NCI-H460 (cell line): ENCODE measurements at places on chromosomes 7 and 10. TPM values are rescaled to one million over a fixed set of nuclear protein-coding genes. Genes with fewer than 3 reads are reported as not detected.

- no peak for DNase-seq
Observed at GRCh38 chr10:61923210-61923949, 21.9 kb downstream of the ARID5B start.

DNA sequence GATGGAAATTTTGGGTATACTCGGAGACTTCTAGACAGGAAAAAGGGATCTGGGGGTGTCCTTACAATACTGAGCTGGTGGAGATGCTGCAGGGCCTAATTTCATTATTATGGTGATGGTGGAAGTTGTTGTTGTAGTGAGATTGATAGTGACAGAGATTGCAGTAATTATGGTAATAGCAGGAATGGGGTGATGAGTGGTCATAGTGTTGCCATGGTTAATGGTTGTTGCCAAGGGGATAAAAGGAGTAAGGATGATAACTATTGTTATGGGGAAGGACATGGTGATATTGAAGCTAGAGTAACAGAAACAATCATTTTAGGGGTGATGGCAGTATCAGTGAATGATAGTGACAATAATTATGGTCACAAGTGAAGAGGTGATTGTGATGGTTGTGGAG lies 27.1 kb upstream of the LBX1 start:
- DNase-seq = no peak

DNA sequence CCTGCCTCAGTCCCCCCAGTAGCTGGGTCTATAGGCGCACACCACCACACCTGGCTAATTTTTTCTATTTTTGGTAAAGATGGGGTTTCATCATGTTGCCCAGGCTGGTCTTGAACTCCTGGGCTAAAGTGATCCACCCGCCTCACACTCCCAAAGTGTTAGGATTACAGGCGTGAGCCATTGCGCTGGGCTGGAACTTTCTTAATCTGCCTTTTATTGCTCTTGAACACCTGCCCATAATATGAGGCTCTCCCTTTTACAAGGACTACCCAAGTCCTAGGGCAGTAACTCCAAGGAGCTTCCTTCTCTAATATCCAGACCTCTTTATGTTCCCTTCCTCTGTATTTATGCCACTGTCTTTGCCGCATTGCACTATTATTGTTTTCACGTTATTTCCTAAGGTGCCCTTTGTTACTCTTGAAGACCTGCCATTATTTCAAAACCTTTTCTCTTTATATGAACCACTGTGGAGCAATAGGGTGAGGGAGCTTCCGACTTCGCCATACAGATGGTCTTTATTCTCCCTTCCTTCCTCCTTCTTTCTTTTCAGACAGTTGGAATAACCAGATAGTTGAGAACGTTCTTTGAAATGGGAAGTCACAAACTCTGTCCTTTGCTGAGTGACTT lies 36.3 kb upstream of the TCF7L2 start:
- no peak for DNase-seq

H2BK1 gene
- not detected in 2 replicates for total RNA-seq

OGDHL gene
- 0.09 and 0.30 TPM in 2 replicates for total RNA-seq
